ENCODE measurements at places on chromosomes 5 and 9.

GRCh38 chr5:89309268-89309667 is 426.3 kb upstream of the MEF2C start:
- DNase-seq, result no peak

DNA sequence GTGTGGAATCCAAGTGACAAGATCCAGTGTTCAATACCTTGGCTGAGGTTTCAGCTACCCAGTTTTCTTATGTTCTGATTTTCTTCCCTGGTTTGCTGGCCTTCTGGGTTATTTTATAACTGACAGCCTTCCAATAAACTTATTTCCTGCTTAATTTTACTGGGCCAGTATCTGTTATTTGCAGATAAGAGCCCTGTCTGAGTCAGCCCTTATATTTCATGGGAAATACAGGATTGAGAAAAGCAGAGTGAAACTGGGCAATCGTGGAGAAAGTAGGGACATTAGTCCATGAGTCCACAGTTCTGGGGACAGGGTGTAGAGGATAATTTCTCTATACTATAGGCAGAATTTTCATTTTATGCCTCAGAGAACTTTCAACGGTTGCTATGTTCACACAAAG is 32.3 kb downstream of the TMEM167A start:
- no peak for DNase-seq

GRCh38 chr5:36070687-36071571 is 4.2 kb upstream of the UGT3A2 start:
- no peak for DNase-seq

GRCh38 chr5:43367453-43367852 is 44.7 kb downstream of the CCL28 start:
- no peak for DNase-seq

DNA sequence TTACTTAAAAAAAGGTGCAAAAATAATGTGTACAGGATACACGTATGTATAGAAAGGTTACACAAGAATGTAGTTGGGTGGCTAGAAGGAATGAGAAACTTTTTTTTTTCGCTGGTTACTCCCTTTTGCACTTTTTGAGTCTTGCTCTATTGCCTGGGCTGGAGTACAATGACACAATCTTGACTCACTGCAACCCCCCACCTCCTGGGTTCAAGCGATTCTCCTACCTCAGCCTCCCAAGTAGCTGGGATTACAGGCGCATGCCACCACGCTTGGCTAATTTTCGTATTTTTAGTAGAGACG is 15.8 kb downstream of the FBXW11 start:
- DNase-seq, result no peak

DNA sequence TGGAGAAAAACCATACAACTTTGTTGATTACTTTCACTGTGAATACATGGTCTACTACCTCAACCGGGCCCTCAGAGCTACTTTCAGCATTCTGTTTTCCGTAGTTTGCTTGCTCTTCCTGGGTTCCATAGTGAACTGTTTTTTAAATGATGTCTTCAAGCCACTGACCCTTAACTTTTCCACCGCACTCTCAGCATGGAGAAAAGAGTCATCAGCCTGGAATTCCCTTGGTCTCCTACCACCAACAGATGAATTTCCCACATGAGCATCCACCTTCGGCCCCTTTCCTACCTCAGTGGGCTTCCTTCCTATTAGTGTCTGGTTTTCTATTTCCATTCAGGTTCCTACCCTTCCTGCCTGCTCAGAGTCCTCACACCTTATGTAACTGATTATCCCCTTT is 135.9 kb upstream of the ADAMTSL1 start:
- DNase-seq, result no peak

GRCh38 chr5:21219966-21220365 is 1232.0 kb upstream of the CDH18 start:
- DNase-seq, result no peak

GRCh38 chr5:105288946-105289345 is 1726.4 kb upstream of the NUDT12 start:
- no peak for DNase-seq

DNA sequence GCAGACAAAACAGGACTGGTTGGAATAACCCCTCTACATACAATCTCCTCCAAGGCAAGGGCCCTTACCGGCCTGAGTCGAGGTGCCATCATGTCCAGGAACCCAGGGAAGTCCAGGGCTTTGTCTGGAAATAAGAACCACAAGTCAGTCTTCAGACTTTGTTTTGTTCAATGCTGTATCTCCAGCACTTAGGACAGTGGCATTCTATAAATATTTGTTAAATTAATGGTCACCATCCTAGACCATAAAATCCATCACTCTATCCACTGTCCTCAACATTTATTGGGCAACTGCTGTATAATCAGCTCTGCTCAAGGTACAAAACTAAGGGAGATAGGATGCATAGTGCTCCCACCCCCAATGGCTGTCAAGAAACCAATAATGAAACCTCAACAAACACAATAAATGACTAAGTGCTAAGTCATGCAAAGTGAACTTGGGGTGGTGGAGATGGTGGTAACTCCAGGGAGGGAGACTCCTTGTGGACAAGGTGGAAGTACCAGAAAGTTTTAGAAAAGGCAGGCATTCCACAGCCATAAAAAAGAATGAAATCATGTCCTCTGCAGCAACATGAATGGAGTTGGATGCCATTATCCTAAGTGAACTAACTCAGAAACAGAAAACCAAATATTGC is 5.0 kb downstream of the RELL2 start:
- peak; percentile 39 for DNase-seq

- DNase-seq, result no peak
Observed at GRCh38 chr5:144209361-144209760, 38.7 kb downstream of the KCTD16 start.

GRCh38 chr5:143229426-143229895 is 174.0 kb downstream of the NR3C1 start:
- no peak for DNase-seq

DNA sequence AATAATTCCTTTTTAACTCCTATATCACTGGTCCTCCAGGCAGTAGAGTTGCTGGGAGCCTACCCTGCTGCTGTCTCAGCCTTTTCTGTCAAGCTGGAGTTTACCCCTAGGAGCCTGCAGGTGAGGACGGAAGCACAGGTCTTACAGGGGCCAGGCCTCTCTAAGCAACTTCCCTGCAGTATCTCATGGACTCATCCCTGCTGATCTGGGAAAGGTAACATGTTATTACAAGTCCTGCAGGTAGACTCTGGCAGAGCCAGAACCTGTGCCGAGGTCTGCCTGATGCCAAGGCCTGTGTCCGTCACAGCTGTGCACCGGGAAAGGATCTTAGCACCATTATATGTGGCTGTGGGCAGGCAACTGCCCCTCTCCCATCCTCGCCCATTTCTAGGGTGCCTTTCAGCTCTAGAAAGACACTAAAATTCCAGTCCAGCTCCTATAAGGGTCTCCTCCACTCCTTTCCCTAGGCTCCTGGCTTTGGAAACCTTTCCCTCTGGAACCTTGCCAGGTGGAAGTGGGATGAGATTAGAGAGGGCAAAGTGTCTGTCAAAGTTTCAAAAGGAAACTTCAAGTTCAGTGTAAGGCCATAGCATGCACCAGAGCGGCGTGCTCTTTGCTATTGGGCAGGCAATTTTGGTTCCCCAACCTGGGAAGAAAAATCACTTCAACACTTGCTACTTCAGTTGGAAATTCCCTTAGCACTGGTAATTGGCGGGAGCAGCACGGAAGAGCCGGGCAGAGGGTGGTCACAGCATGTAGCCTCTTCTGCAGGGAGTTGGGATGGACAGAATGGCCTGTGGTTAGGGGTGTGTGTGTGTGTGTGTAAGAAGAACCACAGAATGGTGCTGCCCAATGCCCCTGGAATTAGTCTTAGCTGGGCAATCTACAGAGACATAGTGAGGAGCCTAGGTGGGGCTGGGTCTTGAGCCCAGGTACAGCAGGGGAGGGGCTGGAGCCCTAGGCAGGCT is 17.5 kb downstream of the TMEM171 start:
- no peak for DNase-seq

DNA sequence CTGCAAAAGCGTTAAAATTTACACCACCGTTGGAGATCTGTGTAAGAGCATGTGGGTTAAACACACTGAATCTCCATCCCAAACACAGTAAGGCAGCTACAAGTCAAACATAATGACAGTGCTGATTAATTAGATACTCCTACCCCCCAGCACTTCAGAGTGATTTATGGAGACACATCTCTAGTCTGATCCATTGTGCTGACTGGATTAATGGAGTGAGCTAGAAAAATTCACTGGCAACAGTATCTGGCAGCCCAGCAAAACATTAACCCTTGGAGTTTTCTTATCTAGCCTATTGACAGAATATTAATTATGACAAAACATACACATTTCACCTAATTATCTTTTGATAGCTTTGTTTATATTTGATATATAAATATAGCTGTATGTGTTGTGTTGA is 188.6 kb upstream of the ISL1 start:
- DNase-seq, result no peak

- no peak for DNase-seq
Observed at GRCh38 chr5:134626369-134627014, 6.1 kb downstream of the SAR1B start.

DNA sequence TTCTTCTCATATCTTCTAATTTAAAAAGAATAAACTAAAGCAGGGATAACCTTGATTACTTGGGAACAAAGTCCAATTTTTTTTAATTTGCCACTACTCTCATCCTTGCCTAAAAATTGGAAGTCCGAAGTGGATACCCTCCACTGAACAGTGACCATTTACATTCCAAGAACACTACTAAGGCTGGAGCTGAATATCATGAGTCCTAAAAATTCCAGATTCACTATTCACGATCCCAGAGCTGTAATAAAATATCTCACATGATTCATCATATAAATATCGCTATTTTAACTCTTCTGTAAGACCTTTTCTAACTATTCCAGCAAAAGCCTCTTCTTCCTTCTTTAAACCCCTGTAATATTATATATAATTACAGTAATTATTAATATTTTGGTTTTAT is 57.4 kb downstream of the ATPSCKMT start:
- no peak for DNase-seq
